ENCODE measurements at places on chromosomes 3 and 15.

- DNase-seq: no peak
Measured at GRCh38 chr3:163043074-163043473, 1546.5 kb downstream of the OTOL1 start.

GRCh38 chr15:56052395-56053045, 59.1 kb upstream of the NEDD4 start:
- no peak for DNase-seq

DNA sequence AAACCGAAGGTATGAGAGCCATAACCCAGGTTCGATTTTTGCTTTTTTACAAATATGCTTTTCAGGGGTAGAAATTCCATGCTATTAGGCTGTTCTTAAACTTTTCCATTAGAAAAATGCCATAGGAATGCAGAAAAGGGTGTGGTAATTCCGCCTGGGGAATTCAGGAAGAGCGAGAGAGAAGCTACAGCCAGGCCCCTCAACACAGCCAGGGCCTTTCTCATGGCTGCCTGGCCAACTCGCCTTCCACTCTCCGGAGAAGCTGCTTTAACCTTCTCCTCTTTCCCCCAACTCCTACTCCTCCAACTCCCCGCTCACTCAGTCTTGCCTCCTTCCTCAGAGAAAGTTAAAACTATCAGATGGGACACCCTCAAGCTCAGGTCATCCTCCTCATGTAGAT, 9.1 kb upstream of the TICRR start:
- no peak for DNase-seq

- DNase-seq: no peak
Measured at GRCh38 chr15:42528970-42529369, 19.6 kb downstream of the LRRC57 start.

- no peak for DNase-seq
Measured at GRCh38 chr15:70580958-70581357, 182.4 kb downstream of the UACA start.

Measured in T-helper 9 cell (primary cell).